T-helper 2 cell treated with Interferon-gamma antibody and Interleukin-4, amounts not matched to agents 100 ng/mL and 5 ng/mL, for 36 hours (primary cell): ENCODE measurements at places on chromosomes 7 and 10. TPM values are rescaled to one million over a fixed set of nuclear protein-coding genes. Genes with fewer than 3 reads are reported as not detected.

The CARD11 gene
- 104 and 108 TPM in 2 replicates for total RNA-seq

The GRM8 gene
- not detected in 2 replicates for total RNA-seq

The PDSS1 gene
- 20.4 and 20.8 TPM in 2 replicates for total RNA-seq

The TMEM270 gene
- total RNA-seq: not detected in 2 replicates

The UCN3 gene
- total RNA-seq: not detected in 2 replicates

The TMEM60 gene
- total RNA-seq: 16.8 and 17.2 TPM in 2 replicates

The GRID2IP gene
- 0.07 TPM in 1 of 2 replicates, not detected in the other for total RNA-seq
